ENCODE measurements at places on chromosomes 3 and 15.

DNA sequence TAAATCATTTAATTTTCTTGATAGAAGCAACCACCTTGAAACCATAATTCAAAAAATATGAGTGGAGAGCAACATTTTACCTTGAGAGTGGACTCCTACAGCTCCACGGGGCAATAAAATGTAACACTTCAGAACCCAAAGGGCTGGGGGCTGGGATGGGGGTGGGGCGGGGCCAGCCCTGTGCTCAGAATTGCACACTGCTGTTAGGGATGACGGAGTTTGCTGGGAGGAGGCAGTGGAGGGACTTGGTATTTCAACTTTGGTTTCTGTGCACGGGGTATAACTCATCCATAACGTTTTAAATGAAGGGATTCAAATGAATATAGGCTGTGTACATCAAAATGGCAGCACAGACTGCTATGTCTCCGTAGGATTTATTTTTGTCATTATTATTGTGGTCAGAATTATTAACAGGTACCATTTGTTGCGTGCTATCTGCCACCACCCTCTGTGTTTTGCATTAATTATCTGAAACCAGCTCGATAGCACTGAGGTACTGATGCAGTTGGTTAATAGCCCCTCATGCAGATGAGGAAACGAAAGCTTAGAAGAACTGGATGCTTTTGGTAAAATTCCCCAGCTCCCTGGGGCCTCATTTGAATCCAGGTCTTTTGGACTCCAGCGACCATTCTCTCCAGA is 29.4 kb upstream of the WNT5A start:
- no peak for DNase-seq

DNA sequence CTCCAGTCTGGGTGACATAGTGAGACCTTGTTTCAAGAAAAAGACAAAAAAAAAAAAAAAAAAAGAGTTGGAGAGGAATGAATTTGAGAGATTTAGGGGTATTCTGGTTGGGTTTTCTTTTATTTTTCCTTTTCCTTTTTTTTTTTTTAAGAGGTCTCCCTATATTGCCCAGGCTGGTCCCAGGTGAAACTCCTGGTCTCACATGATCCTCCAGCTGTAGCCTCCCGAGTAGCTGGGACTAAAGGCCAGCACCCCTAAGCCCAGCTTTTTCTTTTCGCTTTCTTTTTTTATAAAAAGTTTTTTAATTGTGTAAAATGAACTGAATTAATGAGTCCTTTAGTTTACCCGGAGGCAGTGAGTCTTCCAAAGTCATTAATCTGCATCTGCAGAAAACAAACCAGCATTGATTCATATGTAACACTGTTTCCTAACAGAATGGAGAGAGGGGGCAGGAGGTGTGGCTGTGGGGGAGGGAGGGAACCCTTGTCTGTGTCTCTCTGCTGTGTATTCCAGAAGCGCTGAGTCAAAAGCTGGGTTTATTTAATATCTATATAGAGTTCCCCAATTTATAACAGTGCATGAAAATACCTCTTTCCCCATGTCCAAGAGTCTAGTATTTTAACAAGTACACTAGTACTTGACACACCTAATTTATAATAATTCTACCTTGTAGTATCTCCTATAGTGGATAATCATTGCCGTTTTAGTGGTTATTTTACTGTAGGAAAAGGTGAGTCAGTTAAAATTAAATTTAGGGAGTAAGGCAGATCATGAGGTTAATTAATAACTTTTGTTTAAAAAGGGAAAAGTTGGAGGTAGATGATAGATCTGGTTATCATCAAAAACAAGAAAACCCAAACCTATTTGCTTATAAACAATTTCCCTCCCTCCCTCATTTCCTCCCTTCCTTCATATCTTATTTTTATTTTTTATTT is 2.6 kb upstream of the DPPA4 start:
- DNase-seq: no peak

- DNase-seq: peak; percentile 51
Measured at GRCh38 chr15:100602823-100603393, 519 bp downstream of the ASB7 start.

GRCh38 chr3:159796744-159797143 is 191.9 kb upstream of the IL12A start:
- DNase-seq: no peak

DNA sequence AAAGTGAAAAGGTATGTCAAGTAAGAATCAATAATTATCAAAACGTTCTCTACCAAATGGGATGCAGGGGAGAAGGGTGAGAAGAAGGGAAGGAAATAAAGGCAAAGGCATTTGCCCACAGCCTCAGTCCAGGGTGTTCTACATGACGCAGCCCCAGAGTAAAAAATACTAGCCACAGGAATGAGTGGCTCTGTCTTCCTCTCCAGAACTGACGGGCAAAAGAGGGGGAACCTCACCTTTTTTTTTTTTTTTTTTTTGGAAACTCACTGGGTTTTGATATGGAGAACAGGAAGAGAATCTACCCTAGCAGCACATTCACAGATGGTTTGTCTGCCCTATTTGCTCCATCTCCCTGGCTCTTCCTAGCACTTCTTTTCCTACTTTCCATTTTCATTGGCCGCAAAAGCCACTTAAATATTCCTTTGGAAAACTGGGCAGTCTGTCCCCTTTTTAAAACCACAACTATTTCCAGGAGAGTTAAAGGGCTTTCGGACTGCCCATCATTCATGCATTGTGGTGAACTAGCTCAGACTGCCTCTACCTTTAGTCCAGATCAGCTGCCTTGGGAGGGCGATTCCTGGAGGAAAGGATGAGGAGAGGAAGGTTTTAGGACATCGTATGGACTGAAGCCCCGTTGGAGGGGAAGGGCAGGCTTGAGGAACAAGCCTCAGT is 28.2 kb downstream of the B3GNT5 start:
- DNase-seq: no peak

Measured in activated naive CD4-positive, alpha-beta T cell treated with anti-CD3 and anti-CD28 coated beads, Interleukin-2, amount 50 U/mL, for 72 hours (primary cell).